Neural progenitor cell (in vitro differentiated cells): ENCODE measurements at places on chromosomes 5 and 9. TPM values are rescaled to one million over a fixed set of nuclear protein-coding genes. Genes with fewer than 3 reads are reported as not detected.

The WDR31 gene
- total RNA-seq = 2.5 and 3.2 TPM in 2 replicates

The CATSPER3 gene
- total RNA-seq = 0.19 TPM in 1 of 2 replicates, not detected in the other

The MYMK gene
- not detected in 2 replicates for total RNA-seq

The TAF11L9 gene
- not detected in 2 replicates for total RNA-seq

The ORM2 gene
- 0.43 TPM in 1 of 2 replicates, not detected in the other for total RNA-seq

- H3K4me3 ChIP-seq = no peak overlapping the region
- H3K4me1 ChIP-seq = no peaks in the 10 kb centered on the region
- no peaks in the 10 kb centered on the region for H3K36me3 ChIP-seq
- DNase-seq = no peak
Measured at GRCh38 chr9:80934095-80934494, 755.3 kb downstream of the TLE1 start.

- no peaks in the 10 kb centered on the region for H3K36me3 ChIP-seq
- no peak for DNase-seq
- no peak overlapping the region for H3K27ac ChIP-seq
- H3K4me3 ChIP-seq = no peak overlapping the region
Measured at GRCh38 chr9:87746186-87746585, 20.3 kb downstream of the CTSL start.

GRCh38 chr9:78368236-78368635, 71.3 kb downstream of the PSAT1 start:
- H3K27ac ChIP-seq = no peak overlapping the region
- no peak overlapping the region for H3K4me3 ChIP-seq
- no peaks in the 10 kb centered on the region for H3K36me3 ChIP-seq
- DNase-seq = no peak
- H3K4me1 ChIP-seq = peaks cover 28% of the 10 kb centered on the region
- no peaks in the 10 kb centered on the region for H3K27me3 ChIP-seq

- H3K4me3 ChIP-seq = no peak overlapping the region
- no peaks in the 10 kb centered on the region for H3K36me3 ChIP-seq
- no peak overlapping the region for H3K27ac ChIP-seq
Measured at GRCh38 chr5:131812371-131813160, 15.7 kb upstream of the FNIP1 start.

GRCh38 chr9:126069400-126069955, 257.2 kb upstream of the MVB12B start:
- H3K4me1 ChIP-seq = peaks cover 5% of the 10 kb centered on the region
- no peaks in the 10 kb centered on the region for H3K27me3 ChIP-seq
- DNase-seq = peak; percentile 21
- H3K27ac ChIP-seq = no peak overlapping the region

GRCh38 chr9:34346873-34347799, 17.8 kb downstream of the NUDT2 start:
- H3K4me1 ChIP-seq = peaks cover 3% of the 10 kb centered on the region
- no peaks in the 10 kb centered on the region for H3K27me3 ChIP-seq
- no peak overlapping the region for H3K4me3 ChIP-seq
- peak; percentile 39 for DNase-seq
- H3K27ac ChIP-seq = no peak overlapping the region

- no peaks in the 10 kb centered on the region for H3K4me1 ChIP-seq
- H3K36me3 ChIP-seq = no peaks in the 10 kb centered on the region
- no peak overlapping the region for H3K27ac ChIP-seq
- H3K27me3 ChIP-seq = no peaks in the 10 kb centered on the region
- H3K4me3 ChIP-seq = no peak overlapping the region
- no peak for DNase-seq
Measured at GRCh38 chr9:92724528-92725265, 39.9 kb downstream of the BICD2 start.

- no peak for DNase-seq
- no peaks in the 10 kb centered on the region for H3K36me3 ChIP-seq
- no peaks in the 10 kb centered on the region for H3K4me1 ChIP-seq
- no peak overlapping the region for H3K27ac ChIP-seq
- no peak overlapping the region for H3K4me3 ChIP-seq
Measured at GRCh38 chr9:72844440-72844768, 108.4 kb downstream of the ALDH1A1 start.

DNA sequence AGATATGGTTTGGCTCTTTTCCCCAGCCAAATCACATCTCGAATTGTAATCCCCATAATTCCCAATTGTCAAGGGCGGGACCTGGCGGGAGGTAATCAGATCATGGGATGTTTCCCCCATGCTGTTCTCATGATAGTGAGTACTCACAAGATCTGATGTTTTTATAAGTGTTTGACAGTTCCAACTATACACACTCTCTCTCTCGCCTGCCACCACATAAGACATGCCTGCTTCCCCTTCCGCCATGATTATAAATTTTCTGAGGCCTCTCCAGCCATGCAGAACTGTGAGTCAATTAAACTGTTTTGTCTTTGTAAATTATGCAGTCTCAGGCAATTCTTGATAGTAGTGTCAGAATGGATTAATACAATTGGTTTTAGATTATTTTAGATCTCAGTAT, 475.7 kb upstream of the CYLC2 start:
- no peak for DNase-seq
- H3K4me1 ChIP-seq = no peaks in the 10 kb centered on the region
- H3K36me3 ChIP-seq = no peaks in the 10 kb centered on the region
- no peak overlapping the region for H3K27ac ChIP-seq

GRCh38 chr9:112315331-112316257, 17.8 kb downstream of the PTBP3 start:
- H3K27ac ChIP-seq = no peak overlapping the region
- no peaks in the 10 kb centered on the region for H3K27me3 ChIP-seq
- no peak for DNase-seq

DNA sequence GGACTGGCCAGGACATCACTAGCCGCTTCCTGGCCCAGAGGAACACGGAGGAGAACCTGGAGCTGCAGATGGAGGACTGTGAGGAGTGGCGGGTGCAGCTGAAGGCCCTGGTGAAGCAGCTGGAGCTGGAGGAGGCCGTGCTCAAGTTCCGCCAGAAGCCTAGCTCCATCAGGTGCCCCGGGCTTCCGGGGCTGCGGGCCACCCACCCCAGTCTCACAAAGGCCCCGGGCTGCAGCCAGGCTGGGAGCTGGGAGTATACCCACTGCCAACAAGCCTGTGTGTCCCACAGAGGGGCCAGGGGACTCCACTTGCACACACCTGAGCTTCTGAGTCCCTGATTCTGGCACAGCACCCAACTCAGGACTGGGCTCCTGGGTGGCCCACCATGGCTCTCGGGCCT, 1.7 kb upstream of the RABL6 start:
- DNase-seq = no peak
- peaks cover 5% of the 10 kb centered on the region for H3K27me3 ChIP-seq
- H3K27ac ChIP-seq = no peak overlapping the region

DNA sequence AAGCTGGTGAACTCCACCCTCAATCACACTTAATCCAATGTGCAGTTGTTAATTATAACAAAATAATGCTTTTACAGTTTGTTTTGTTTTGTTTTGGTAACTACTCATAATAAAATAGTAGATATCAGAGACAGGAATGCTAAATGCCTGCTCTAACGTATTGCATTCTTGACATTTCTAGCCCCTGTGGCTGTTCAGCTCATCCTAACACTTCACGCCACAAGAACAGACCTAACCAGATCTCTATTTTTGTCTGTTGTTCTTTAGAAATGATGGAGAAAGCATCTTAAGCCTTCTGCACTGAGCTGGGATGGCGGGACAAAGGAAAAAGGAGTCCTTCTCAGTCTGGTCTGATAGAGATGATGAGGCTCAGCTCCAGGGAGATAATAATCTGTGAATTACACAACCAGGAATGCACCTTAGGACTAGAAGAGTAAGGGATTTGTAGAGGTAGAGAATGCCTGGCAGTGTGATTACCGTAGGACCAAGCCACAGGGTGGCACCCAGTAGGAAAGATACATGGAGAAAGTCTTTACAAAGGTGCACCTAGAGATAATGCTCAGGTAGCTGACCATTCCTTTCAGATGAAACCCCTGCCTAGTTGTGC, 628.8 kb downstream of the PDE4D start:
- H3K4me3 ChIP-seq = no peak overlapping the region
- no peak overlapping the region for H3K27ac ChIP-seq
- H3K27me3 ChIP-seq = no peaks in the 10 kb centered on the region
- DNase-seq = peak; percentile 39

GRCh38 chr9:80030801-80031200, 459.0 kb downstream of the TLE4 start:
- H3K4me3 ChIP-seq = no peak overlapping the region
- no peaks in the 10 kb centered on the region for H3K36me3 ChIP-seq
- DNase-seq = no peak
- no peaks in the 10 kb centered on the region for H3K27me3 ChIP-seq
- no peak overlapping the region for H3K27ac ChIP-seq
- peaks cover 20% of the 10 kb centered on the region for H3K4me1 ChIP-seq

- no peaks in the 10 kb centered on the region for H3K4me1 ChIP-seq
- no peak for DNase-seq
- peaks cover 6% of the 10 kb centered on the region for H3K36me3 ChIP-seq
Measured at GRCh38 chr5:74717596-74717995, 32.6 kb downstream of the HEXB start.

- no peak for DNase-seq
- H3K36me3 ChIP-seq = no peaks in the 10 kb centered on the region
- no peaks in the 10 kb centered on the region for H3K27me3 ChIP-seq
- peaks cover 33% of the 10 kb centered on the region for H3K4me1 ChIP-seq
- H3K27ac ChIP-seq = no peak overlapping the region
Measured at GRCh38 chr5:82167372-82167935, 110.7 kb downstream of the RPS23 start.

DNA sequence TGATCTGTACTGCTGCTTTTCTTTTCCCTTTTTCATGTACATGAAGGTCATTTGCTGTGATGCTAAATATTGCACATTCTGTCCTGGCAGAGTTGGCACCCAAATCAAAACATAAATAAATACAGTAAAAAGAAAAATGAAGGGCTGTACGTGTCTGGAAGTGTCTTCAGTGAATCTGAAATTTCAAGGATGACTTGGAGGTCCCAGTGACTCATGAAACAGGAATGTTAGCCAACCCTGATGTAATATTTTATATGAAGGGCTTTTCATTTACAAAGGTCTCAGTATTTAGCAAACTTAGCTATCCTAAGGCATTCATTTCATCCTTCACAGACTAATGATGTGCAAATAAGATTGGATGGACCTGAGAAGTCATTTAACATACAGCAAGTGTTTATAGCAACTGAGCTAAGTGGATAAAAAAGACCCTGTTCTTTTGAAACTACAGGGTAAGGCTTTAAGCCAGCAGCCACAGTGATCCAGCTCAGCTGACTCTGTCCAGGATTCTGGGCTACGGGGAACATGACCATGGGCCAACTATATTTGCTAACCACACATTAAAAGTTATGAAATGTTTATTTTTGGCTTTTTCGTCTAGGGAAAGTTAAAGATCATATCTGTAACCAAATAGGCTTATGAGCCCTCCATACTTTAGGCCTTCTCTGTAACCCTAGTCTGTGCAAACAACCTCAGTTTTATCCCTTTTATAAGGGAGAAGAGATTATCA, 104.0 kb upstream of the DMRTA1 start:
- DNase-seq = peak; percentile 2
- no peak overlapping the region for H3K27ac ChIP-seq
- H3K4me3 ChIP-seq = no peak overlapping the region
- H3K27me3 ChIP-seq = no peaks in the 10 kb centered on the region
- H3K4me1 ChIP-seq = no peaks in the 10 kb centered on the region

GRCh38 chr9:130780865-130781504, 54.1 kb upstream of the ABL1 start:
- H3K36me3 ChIP-seq = no peaks in the 10 kb centered on the region
- DNase-seq = no peak
- peaks cover 2% of the 10 kb centered on the region for H3K4me1 ChIP-seq
- no peak overlapping the region for H3K4me3 ChIP-seq

DNA sequence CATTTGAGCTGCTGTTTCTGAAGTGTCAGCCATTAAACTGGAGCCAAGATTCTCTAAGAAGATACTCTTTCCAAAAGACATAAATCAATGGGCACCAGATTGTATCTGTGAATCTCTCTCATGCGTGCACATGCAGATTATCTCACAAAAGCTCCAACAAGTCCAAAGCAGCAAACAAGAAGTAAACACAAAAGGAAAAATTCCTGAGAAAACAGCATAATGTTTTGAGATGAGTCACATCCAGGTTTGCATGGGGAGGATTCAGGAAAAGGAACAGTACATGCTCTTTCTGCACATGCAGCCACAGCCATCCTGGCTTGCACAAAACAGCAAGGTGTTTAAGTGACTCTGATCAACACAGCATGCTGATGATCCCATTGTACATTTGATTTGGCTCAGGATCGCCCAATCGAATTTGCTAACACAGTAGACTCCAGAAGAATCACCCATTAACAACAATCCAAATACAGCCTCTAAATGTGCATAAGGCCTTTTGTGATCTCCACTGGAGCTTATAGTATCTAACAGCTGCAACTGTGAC, 143.1 kb downstream of the ELAVL2 start:
- peaks cover 42% of the 10 kb centered on the region for H3K4me1 ChIP-seq
- no peak for DNase-seq
- H3K27ac ChIP-seq = no peak overlapping the region
- no peaks in the 10 kb centered on the region for H3K36me3 ChIP-seq

GRCh38 chr5:73273379-73274050, 100.5 kb downstream of the TMEM174 start:
- no peak for DNase-seq
- no peak overlapping the region for H3K4me3 ChIP-seq
- peaks cover 4% of the 10 kb centered on the region for H3K27me3 ChIP-seq
- no peaks in the 10 kb centered on the region for H3K36me3 ChIP-seq
- H3K4me1 ChIP-seq = peaks cover 8% of the 10 kb centered on the region

- DNase-seq = no peak
- H3K4me1 ChIP-seq = peaks cover 26% of the 10 kb centered on the region
- H3K27me3 ChIP-seq = no peaks in the 10 kb centered on the region
Measured at GRCh38 chr5:68255305-68256120, 40.0 kb downstream of the PIK3R1 start.

- no peaks in the 10 kb centered on the region for H3K4me1 ChIP-seq
- no peaks in the 10 kb centered on the region for H3K36me3 ChIP-seq
- H3K27ac ChIP-seq = no peak overlapping the region
- no peak for DNase-seq
- no peaks in the 10 kb centered on the region for H3K27me3 ChIP-seq
- H3K4me3 ChIP-seq = no peak overlapping the region
Measured at GRCh38 chr5:120803282-120803681, 339.2 kb downstream of the PRR16 start.

DNA sequence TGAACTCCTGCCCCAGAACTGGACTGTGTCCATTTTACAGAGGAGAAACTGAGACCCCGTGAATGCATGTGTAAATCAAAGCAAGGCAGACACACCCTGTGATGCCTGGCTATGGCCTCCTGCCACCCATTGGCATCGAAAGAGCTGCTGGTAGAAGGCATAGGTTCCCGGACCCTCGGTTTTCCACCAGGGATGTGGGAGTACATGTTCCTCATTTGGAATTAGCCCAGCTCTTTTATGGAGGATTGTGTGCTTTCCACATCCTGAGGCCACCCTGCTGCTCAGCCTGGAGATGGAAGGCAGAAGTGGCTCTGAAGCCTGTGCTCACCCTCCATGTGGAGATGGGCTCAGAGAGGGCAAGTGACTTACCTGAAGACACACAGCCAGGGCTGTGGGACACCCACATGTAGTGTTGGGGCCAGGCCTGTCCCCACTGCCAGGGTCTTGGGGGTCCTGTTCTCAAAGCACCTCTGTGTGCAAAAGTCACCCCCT, 2.8 kb downstream of the SUSD3 start:
- DNase-seq = no peak
- H3K36me3 ChIP-seq = no peaks in the 10 kb centered on the region
- no peak overlapping the region for H3K27ac ChIP-seq
- no peak overlapping the region for H3K4me3 ChIP-seq

GRCh38 chr5:53900677-53901076, 340.2 kb downstream of the NDUFS4 start:
- no peaks in the 10 kb centered on the region for H3K27me3 ChIP-seq
- no peak for DNase-seq
- H3K4me1 ChIP-seq = no peaks in the 10 kb centered on the region
- no peak overlapping the region for H3K4me3 ChIP-seq

GRCh38 chr9:71383308-71383940, 262.0 kb upstream of the TRPM3 start:
- no peaks in the 10 kb centered on the region for H3K36me3 ChIP-seq
- peak overlapping the region; percentile 32 for H3K4me3 ChIP-seq
- H3K27me3 ChIP-seq = no peaks in the 10 kb centered on the region
- H3K4me1 ChIP-seq = peaks cover 22% of the 10 kb centered on the region
- peak overlapping the region; percentile 88 for H3K27ac ChIP-seq
